ENCODE measurements at places on chromosomes 16 and 17.

DNA sequence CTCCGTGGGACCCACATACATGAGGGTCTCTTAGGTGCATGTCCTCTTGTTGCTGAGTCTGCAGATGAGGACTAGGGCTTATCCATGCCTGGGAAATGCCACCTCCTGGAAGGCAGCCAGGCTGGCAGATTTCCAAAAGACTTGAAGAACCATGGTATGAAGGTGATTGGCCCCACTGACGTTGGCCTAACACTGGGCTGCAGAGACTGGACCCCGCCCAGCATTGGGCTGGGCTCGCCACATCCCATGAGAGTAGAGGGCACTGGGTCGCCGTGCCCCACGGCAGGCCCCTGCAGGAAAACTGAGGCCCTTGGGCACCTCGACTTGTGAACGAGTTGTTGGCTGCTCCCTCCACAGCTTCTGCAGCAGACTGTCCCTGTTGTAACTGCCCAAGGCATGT is 38.2 kb upstream of the IL21R start:
- peak; percentile 93 for DNase-seq

DNA sequence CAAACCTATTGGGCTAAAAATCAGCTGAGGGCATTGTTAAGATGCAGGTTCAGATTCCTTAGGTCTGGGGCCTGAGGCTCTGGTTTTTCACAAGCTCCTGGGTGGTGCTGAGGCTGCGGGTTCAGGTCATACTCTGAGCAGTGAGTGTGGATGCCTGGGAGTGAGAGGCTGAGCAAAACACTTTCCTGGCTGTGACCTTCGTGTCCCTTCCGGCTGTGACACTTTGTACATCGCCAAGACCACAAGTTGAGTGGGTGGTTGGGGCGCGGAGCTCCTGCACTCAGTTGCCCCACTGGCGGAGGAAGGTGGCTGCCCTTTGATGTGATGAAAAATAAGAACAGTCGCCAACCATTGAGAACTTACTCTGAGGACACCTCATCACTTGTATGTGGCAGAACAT is 24.8 kb downstream of the CCR7 start:
- no peak for DNase-seq

- no peak for DNase-seq
These were observed 162.4 kb downstream of the PPM1E start for GRCh38 chr17:58918072-58918471.

- no peak for DNase-seq
These were observed 144.3 kb downstream of the MAP2K6 start for GRCh38 chr17:69558796-69559195.

DNA sequence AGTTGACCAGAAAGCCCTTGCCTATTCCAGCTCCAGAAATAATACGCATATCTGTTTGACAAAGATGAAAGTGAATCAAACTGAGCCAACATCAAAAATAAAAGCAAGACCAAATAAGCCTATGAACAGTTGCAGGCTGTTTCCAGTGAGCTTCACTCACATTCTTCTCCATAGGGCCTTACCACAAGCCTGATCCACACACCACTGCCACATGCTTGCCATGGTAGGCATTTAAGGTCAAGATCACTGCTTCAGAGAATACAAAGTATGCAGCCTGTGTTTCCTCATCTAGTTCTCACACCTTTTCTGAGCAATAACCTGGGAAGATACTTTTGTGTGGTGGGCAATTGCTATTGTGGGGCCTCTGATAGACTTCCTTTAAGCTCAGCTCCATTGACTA is 1060.2 kb downstream of the CDH11 start:
- DNase-seq: no peak
